Cortex of kidney (tissue), 1 donor: ENCODE measurements at places on chromosomes 3 and 15.

DNA sequence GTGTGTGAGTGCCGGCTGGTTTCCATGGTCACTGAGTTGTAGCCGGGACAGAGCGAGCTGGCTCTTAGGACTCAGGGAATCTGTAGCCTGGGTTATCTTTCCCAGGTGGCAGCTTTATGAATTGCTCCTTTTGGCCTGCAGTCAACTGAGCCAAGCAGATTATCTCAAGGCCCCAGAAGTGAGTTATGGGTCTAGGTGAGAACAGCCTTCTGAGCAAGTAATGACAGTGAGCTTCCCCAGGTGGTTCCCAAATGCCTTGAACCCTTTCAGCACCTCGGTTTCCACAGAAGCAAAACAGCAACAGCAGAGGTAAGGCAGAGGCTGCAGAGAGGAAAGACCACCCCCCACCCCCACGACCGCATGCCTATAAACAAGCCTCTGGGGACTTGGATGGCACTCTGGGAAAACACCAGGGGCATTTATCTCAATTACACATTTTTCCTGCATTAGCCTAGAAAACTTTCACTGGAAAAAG, 56.7 kb upstream of the DGKG start:
- no peak for DNase-seq

GRCh38 chr3:83457551-83457950, 1501.2 kb upstream of the CADM2 start:
- DNase-seq: no peak

DNA sequence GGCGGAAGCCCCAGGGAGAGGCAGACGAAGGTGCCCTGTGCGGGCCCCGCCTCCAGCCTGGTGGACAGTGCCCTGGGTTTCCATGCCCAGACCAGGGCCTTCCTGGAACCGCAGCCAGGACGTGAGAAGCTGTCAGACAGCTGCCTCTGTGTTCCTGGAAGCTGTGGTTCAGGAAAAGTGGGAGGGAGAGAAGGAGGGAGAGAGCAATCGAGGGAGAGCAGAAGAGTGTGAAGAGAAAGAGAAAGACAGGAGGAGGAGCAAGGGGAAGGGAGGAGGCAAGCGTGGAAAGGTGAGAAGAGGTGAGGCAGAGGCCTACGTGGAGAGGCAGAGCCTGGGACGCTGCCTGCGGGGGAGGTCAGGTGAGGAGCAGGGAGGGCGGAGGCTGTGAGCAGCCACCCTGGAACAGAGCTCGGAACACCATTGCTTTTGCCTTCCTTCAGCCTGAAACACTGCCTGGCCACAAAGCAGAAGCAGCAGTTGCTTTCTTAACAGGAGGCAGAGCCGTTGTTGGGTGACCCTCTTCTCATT, 18.6 kb downstream of the ZDHHC19 start:
- DNase-seq: no peak

DNA sequence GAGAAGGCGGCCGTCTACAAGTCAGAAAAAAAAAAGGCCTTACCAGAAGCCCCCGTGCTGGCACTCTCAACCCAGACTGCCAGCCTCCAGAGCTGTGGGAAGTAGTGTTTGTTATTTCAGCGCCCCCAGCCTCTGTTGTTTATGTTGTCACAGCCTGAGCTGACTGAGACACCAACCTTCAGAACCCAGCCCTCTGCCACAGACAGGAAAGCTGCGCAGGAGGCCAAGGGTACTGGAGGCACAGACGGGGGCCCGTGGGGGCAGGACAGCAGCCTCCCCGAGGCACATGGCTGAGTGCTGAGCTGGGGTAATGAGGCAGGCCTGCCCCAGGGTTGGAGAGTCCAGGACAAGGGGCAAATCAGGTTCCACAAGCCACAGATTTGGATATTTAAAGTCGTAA, 33.7 kb downstream of the HCN4 start:
- no peak for DNase-seq

GRCh38 chr3:70829092-70829491, 516.7 kb upstream of the MDFIC2 start:
- no peak for DNase-seq

GRCh38 chr3:143830063-143830462, 18.2 kb downstream of the SLC9A9 start:
- DNase-seq: no peak

- DNase-seq: no peak
These were observed 38.4 kb upstream of the CGNL1 start for GRCh38 chr15:57337868-57338411.

- DNase-seq: no peak
These were observed 7.5 kb downstream of the ABTB1 start for GRCh38 chr3:127680146-127680661.

- DNase-seq: no peak
These were observed 144.0 kb upstream of the SMAD3 start for GRCh38 chr15:66921319-66921915.

DNA sequence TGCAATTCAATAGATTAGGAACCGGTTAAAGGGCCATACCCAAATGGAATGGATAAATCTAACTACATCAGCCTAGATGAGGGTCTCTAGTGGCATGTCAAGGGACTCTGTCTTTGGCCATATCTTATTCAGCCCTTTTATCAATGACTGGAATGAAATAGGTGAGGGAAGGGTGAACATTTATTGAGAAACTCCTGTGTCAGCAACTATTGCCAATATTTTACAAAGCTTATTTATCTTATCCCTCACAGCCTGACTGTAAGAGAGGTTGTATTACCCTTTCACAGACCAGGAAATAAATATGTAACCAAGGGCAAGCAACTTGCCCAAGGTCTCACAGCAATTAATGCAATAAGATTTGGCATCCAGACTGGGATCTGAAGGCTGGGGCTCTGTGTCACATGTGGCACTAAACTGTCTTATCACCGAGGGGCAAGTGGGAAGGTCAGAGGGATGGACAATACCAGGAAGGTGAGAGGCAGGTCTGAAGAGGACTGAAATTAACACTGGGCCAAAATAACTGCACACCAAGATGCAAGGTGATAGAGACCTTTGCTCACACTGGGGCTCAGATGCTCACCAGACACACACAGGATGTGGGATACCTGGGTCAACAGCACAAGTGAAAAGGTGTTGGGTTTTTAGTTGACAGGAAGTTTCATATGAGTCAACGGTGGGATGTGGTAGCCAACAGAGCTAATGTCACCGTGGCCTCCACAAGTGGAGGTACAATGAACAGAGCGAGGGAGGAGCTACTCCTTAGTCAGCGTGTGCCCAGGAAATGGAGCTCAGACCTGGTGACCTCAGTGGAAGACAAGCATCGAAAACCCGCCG, 261.3 kb downstream of the RPLP1 start:
- no peak for DNase-seq

GRCh38 chr3:50260027-50260941, 8.7 kb upstream of the SEMA3B start:
- peak; percentile 67 for DNase-seq

GRCh38 chr3:132064114-132064513, 29.3 kb upstream of the CPNE4 start:
- no peak for DNase-seq

- no peak for DNase-seq
These were observed 35.5 kb downstream of the FBLN2 start for GRCh38 chr3:13584427-13584891.

DNA sequence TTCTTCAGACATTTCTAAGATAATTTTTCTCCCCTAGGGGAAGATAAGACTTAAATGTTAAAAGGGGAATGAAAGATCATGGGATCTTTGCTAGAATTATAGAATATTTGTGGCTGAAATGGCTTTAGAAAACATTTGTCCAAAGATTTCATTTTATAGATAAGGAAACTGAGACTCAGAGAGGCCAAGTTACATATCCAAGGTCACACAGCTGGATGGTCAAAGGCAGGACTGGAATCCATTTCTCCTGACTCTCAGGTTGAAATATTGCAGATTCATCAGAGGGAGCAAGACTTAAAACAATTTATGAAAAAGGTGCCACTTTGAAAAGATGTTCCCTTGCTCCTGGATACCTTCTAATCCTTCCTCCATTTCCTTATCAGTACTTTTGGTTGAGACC, 19.5 kb upstream of the LEKR1 start:
- no peak for DNase-seq

DNA sequence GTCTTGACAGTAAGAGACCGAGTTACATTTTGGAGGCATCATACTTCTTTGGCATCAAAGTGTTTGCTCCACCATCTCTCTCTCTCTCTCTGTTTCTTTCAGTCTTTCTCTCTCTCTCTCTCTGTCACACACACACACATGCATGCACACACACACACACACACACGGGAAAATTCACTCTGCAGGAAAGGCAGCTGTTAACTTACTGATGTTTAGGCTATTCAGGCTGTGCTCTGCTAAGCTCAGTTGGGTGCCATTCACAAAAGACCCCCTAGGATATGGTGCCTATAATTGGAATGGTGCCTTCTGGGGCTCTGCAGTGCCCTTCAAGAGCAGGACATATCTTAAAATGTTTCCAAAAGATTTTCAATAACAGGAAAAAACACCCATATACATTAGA, 78.2 kb downstream of the KCNH8 start:
- no peak for DNase-seq

GRCh38 chr3:174775603-174776002, 83.5 kb upstream of the NAALADL2 start:
- no peak for DNase-seq

DNA sequence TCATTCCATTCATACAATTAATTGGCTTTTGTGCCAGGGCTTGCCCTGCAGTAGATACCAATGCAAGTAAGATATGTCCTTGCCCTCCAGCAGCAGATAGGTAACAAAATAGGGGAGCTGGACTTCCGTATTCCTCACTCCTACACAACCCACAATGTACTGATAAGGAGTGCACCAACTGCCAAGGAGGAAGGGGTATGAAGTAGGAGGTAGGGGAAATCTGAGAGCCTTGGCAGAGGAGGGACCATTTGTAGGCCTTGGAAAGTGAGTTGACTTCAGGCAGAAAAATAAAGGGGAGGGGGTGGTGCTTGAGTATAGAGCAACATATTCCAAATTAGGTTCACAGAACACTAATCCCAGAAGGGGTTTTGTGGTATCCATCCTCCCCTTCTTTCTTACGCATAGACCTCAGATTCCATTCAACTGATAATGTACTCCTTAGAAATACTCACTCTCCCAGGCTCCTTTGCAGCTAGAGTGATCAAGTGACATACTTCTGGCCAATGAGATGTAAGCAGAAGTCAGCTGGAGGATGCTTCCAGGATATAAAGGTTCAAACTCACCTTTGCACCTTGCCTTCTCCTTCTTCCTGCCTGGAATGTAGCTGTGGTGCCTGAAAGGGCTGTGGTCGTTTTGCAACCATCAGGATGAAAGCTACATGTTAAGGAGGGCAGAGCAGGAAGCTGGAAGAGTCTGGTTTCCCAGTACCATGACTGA, 127.1 kb upstream of the SMAD3 start:
- DNase-seq: no peak

DNA sequence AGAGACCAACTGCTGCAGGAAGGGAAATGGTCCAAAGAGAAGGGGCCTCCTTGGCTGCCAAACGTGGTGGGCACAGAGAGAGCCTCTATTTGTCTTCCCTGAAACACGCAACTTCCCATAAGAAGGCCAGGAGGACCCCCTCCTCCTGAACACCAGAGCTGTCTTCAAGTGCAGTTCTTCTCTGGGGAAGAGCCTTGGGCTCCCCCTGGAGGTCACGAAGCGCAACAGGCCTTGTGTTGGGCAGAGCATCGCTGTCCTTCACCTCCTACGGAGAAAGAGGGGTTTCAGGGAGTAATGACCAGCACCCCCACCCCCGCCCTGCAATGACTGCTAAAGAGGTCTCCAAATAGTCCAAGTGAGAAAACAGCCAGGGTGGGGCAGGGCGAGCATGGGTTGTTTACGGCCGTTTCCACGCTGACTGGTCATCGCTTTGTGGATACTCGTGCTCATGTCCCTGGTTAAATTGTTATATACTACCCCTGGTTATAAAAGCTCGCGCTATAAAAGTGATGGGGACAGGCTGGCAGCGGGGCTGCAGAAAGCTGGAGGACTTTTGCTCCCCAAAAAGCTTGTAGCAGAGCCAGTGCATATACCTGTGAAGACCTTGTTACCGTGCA, 397.5 kb upstream of the ATP10A start:
- DNase-seq: no peak

- no peak for DNase-seq
These were observed 60.0 kb downstream of the NR1I2 start for GRCh38 chr3:119841808-119842471.

- no peak for DNase-seq
These were observed 153.8 kb downstream of the EEFSEC start for GRCh38 chr3:128307029-128307633.

DNA sequence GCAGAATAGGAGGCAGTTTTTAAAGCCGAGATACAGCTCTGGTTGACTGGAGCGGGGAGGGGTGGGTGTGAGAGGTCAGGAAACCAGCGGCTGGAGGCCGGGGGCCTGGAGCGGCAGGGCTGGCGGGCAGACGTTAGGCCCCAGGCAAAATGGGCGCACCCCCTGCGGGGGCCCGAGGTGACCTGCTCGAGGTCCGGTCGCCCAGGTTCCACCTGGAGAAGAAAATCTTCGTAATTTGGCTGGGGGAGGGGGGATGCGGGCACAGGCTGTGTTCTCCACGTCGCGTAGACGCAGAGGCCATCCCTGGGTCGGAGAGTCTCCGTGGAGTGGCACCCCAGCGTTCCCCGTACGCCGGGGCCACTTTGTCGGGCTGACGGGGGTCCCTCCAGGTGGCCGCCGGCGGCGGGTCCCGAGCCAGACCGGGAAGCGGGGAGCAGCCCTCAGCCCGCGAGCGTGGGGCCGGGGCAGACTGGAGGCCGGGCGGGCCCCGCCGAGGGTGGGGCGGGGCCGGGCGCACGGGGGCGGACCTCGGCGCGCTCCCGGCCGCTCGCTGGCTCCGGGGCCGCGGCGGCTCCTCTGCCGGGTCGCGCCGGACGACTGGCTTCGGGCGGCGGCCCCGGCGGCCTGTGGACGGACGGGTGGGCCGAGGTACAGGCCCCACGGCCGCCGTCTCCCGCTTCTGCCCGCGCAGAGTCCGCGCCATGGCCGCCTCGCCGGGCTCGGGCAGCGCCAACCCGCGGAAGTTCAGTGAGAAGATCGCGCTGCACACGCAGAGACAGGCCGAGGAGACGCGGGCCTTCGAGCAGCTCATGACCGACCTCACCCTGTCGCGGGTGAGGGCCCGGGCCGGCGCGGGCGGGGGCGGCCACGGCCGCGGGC, at the start of gene CRTC3:
Gene CRTC3 (plus strand): TSS at position 553 of the 879 bp plus-strand sequence. CDS start 149 bp downstream, at position 702.
- DNase-seq: no peak

DNA sequence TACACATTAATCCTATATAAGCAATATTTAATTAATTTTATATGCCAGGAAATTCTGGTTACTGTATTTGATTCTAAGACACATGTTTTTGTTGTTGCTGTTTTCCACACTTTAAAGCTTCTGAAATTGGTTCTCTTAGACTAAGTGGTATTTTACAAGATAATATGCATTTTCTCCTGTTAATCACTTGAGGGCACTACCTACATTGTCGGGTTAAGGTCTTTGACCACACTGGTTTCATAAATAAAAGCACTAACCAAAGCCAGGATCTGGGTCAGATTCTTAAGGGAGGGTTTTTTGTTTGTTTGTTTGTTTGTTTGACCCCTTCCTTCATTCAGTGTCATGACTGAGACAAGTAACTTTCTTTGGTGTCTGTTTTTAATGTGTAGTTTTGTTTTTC, 590.2 kb downstream of the RBMS3 start:
- no peak for DNase-seq

DNA sequence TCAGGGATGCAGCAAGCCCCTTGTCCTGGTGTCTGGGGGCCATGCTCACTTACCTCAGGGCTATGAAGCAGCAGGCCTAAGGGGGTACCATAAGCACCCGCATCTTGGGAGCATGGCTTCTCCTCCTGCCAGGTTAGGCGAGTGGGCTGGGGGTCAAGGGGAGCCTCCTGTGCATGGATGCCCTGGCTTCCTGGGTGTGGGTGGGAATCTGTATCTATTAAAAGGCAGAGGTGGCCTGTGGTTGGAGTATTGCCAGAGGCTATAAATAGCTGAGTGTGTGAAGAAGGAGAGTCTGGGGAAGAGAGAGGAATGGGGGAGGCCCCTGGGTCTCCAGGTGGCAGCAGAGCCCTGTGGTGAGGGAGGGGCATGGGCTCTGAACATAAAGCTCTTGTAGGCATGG, 19.5 kb downstream of the ACVR2B start:
- DNase-seq: no peak
